Pulmonary artery endothelial cell (primary cell): ENCODE measurements at places on chromosomes 2 and 18.

DNA sequence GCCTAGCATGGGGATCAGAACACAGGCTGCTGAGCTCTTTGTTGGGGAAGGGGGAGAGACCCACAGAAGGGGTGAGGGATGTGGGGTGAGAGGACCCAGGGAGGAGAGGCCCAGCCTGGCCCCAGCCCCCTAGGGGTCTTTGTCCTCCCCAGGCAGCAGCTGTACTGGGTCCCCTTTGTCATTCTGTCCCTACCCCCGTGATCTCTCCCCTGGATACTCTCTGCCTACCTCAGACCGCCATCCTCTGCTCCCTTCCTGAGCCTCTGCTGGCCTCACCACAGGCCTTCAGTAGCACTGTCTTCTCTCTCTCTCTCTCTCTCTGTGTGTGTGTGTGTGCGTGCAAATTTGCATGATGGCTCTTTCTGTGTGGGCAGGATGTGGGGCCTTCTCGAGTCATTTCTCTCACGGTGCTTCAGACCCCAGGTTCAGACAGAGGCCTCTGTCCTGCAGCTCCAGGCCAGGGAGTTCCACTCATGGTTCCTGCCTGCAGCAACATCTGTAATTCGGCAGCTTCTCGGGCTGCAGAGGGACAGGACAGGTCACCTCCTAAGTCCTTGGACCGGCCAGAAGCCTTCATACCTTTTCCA is 1.4 kb downstream of the PSD4 start:
- no peak for DNase-seq

DNA sequence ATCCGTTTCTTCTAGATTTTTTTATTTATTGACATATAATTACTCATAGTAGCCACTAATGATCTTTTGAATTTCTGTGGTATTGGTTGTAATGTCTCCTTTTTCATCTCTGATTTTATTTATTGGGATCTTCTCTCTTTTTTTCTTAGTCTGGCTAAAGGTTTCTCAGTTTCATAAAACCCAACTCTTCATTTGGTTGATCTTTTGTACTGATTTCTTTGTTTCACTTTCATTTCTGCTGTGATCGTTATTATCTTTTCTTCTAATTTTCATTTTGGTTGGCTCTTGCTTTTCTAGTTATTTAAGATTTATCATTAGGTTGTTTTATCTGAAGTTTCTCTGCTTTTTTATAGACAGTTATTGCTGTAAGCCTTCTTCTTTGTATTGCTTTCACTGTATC is 463.6 kb upstream of the CRIM1 start:
- DNase-seq, result no peak

DNA sequence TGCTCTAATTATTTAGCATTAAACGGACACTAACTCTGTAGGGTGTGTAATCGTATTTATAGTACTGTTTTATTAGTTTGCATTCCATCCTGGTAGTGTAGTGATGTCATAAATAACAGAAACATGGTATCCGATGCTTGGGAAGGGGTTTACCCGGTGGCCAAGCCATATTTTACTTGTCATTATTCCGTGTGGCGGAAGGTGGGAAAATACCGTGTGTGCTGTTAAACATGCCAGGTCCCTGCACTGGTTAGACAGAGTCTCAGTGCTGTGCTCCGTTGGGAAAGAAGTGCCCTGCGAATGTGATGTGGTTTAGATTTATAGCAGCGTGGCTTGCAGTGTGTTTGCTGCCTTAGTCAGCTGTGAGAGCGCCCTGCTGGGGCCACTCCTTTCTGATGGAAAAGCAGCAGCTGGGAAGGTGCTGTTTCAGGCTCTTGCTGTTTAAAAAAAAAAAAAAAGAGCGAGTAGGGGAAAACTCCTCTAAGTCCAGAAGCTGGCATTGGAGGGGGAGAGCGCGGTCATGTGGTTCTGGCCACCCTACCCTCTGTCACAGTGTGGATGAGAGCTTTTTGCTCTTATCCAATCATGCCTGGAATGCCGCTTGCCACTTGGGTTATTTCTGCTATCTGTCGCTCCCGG is 211.0 kb downstream of the NEDD4L start:
- DNase-seq, result no peak

DNA sequence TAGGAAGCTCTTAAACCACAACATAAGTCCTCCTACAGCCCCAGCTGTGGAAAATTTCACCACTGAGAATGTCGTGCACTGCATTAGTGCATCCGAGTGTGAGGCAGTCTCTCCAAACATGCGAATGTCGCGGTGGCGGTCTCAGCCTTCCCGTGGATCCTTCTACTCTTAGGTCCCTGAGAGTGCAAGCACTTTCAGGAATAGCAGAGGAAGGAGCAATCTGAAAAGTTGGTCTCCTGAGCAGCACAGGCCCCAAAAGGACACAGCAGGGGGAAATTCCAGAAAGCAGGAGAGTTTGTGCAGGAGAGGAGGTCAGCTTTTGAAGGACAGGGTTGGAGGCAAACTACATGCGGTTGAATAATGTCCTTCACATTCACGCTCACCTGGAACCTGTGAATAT is 440.5 kb upstream of the SMIM21 start:
- DNase-seq, result no peak

DNA sequence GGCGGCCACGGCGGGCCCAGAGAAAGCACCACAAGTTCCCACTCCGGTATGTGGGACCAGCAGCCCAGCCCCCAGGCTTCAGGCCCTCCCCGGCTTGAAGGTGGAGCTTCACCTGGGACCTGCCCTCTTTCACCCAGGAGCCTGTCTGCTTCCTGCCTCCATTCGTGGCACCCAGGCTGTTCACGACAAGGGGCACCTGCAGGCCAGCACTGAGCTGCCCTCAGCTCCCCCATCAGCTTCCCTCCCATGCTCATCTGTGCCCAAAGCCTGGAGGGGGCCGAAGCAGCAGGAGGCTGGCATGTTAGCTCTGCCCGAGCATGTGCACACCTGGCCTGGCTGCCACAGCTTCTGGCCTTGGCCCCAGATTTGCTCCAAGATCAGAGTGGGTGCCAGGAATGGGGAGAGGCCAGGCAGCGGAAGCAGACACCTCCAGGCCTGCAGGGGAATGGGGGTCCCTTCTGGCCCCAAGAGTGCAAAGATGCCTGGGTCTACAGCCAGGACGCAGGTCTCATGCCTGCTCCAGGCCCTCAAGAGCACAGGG is 312.4 kb upstream of the SYT4 start:
- DNase-seq, result no peak

GRCh38 chr18:13641551-13642439 is 84.6 kb downstream of the FAM210A start:
- DNase-seq, result no peak

- no peak for DNase-seq
These were observed 521 bp downstream of the MYCN start for GRCh38 chr2:15940661-15941480.

DNA sequence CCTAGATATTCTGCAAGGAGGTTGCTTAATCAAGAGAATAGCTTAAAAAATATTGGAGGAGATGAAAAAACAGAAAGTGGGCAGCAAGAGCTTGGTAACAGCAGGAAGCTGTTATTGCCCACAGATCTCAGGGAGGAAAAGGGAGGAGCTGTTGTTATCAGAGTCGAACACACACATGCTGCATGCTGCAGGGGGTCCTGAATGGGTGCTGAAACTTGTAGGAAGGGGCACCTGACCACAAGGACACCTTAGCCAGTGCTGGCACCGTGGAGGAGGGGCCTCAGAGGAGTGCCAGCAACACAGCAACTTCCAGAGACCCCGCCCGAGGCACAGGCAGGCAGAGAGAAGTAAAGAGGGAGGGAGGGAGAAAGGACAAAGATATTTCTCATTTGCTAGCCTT is 332.9 kb downstream of the SOCS6 start:
- no peak for DNase-seq
